ENCODE measurements at places on chromosomes 3 and 15.

DNA sequence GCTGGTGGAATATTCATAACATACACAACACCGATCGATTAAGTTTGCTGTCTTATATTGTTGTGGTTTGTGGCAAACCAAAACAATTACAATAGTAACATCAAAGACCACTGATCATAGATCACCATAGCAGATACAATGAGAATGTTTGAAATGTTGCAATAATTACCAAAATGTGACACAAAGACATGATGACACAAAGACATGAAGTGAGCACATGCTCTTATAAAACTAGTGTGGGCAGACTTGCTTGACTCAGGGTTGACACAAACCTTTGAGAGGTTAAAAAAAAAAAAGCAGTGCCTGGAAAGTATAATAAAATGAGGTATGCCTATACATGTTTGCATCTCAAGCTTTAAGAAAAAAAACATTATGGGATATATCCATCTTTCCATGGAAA lies 130.3 kb downstream of the NR1I2 start:
- DNase-seq = no peak

- no peak for DNase-seq
These were observed 202.7 kb upstream of the MLF1 start for GRCh38 chr3:158368271-158368670.

DNA sequence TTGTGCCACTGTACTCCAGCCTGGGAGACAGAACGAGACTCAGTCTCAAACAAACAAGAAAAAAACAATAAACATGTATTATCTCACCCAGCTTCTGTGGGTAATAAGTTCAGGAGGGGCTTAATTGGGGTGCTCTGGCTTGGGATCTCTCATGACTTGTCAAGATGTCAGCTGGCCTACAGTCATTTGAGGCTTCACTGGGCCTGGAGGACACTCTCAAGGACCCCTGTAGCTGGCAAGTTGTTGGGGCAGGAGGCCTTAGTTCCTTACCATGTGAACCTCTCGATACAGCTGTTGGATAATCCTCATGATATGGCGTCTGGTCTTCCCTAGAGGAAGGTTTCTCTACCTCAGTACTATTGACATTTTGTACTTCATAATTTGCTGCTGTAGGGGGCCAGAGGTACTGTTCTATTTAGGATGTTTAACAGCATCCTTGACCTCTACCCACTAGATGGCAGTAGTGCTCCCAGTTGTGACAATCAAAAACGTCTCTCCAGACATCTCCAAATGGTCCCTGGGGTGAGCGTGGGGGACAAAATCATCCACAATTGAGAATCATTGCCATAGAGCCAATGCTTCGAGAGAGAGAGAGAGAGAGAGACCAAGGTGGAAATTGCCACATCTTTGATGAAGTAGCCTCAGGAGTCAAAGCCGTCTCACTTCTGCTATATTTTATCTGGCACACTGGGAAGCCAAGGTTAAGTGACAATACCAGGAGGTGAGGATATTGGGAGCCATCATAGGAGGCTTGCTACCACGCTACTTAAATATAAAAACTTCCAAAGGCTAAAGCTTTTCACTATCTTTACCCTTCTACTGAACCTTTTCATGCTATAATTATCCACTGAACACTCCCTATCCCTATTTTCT lies 23.9 kb upstream of the SLTM start:
- DNase-seq = peak; percentile 78

DNA sequence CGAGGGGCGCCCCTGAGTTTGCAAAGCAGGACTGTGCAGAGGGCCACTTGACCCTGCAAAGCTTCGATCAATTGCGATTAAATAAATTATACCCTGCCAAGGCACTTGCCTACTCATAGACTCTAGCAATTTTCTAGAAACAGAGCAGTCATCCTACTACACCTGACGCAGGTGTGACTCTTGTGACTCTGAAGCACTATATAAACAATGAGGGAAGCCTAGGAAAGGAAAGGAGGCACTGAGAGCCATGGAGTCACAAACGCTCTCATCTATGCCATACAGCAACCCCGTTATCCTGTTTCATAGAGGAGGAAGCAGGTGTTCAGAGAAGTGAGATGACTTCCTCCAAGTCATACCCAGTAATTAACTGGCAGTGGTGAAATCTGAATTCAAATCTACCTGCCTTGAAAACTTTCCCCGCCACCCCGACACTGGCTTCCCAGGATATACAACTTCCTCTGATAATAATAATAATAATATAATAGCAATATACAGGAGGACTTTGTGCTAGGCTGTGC lies 14.4 kb downstream of the ARHGEF3 start:
- no peak for DNase-seq

DNA sequence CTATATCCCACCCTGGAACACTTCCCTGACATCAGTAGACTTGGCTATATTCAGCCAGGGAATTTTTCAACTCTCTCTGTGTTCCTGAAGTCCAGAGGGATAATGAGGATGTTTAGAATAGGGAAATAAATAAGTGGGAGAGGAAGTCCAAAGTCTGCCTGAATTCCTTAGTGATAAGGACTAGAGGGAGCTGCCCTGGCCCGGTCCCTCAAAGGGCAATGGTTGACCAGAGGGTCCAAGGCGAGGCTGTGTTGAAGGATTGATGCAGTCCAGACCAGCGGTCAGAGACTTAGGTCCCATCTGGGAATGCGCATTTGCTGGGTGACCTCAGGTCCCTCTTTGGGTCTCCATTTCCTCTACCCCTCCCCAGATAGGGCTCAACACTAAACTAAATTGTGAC lies 7.9 kb downstream of the VIPR1 start:
- DNase-seq = no peak

DNA sequence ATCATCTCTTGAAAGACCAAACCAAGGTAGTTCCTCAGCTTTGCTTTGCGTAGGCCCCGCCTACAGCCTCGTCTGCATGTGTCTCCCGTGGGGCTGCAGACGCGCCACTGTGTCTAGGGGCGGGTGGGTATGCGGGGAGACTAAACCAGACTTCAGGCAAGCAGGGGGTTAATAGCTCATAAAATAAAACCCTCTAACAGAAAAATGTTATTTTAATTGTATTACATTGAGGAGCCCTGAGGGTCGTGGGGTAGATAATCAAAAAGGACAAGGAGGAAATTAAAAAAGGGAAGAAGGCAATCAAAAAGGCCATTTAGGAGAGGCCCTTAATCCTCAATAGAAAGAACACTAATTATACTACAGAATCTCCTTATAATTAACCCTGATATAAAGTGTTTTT lies 247.6 kb upstream of the ICE2 start:
- DNase-seq = no peak

GRCh38 chr3:49775538-49775937 lies 10.8 kb downstream of the IP6K1 start:
- no peak for DNase-seq

DNA sequence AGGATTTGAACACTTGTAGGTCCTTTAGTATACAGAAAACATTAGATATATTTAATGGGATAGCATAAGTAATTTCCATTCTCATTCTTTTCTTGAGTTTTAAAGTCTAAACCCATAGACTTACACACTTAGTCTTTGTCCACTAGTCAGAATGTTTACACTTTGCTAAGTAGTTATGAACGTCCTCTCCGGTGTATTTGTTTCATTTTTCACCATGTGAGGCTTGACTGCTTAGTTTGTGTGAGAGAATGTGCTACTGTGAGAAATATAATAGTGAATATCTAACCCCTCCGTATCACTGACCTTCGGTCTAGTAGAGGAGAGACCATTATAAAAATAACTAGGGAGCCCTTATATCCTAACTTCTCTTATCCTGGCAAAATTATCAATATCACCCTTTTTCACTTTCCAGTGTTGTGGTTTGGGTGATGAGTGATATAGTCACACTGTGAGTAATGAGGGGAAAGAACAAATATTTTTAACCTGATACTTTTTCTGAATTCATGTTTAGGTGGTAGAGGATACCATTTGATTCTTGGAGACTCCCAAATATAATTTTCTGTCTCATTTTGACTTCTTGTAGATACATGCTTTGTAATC lies 122.4 kb downstream of the UBE2E2 start:
- DNase-seq = no peak

DNA sequence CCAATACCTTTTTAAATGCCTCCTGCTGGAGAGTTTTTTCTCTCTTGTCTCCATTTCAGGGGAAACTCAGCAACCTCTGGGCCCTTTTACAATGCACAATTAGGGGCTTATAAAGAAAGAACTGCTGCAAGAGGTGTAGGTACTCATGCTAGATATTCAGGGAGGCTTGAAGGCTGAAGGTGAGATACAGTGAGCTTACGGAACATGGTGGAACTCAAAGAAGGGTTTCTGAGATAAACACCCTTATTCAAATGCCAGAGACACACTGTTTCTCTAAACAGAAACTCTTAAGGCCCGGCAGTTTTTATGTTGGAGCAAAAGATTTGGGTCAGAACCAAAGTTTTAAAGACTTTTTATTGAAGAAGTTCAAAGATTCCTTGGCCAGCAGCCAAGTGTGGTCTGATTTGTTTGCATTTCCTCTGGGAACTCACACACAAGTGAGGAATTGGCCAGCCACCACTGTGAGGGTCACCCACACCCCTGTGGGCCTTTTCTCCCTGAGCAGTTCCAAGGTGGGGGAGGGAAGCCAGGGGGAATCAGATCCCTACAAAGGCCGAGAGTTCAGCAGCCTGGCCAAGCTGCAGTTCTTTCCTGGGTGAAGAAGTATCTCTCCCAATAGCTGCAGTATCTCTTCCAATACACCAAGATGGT lies 47.8 kb downstream of the TNFAIP8L3 start:
- DNase-seq = no peak

- DNase-seq = no peak
These were observed 87.8 kb downstream of the CHL1 start for GRCh38 chr3:284322-284721.

GRCh38 chr3:149977386-149977785 lies 6.7 kb upstream of the PFN2 start:
- DNase-seq = no peak

DNA sequence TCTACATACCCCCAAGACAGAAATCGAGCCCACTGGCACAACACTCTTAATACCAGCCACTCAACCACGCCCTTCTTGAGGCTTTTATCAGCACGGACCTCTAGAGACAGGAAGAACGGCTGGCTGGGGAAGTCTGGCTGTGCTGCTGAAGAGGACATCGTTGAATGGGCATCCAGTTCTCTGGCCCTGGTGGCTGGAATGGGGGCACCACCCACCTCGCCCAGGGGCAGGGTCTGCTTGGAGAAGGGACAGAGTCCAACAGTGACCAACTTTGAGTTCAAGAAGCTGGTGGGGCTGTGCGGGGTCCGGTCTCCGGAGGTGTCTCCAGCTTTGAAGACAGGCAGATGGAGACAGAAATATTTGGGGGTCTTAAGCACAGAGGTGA lies 77.5 kb downstream of the ATP10A start:
- no peak for DNase-seq

DNA sequence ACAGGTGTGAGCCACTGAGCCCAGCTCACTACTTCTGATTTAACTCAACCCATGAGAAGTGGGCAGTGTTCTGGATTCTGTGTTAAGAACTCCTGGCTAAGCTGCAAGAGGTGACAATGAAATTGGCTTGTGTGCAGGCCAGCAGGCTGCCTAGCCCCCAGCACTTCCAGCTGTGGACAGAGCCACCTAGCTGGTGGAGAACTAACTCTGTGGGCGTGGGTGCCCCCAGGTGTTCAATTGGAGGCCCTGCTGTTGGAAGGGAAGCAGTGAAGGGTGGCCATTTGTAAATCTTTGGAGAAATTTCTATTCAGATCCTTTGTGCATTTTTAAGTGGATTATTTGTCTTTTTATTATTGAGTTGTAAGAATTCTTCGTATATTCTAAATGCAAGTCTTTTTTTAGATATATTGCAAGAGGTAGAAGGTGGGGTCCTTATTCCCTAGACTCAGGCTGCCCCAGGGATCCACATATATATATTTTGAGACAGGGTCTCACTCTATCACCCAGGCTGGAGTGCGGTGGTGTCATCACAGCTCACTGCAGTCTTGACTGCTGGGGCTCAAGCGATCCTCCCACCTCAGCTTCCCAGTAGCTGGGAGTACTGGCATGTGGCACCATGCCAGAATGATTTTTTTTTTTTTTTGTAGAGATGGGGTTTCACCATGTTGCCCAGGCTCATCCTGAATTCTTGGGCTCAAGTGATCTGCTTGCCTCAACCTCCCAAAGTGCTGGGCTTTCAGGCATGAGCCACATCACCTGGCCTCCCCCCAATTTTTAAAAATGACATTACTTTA lies 7.2 kb upstream of the SCAMP5 start:
- DNase-seq = no peak

DNA sequence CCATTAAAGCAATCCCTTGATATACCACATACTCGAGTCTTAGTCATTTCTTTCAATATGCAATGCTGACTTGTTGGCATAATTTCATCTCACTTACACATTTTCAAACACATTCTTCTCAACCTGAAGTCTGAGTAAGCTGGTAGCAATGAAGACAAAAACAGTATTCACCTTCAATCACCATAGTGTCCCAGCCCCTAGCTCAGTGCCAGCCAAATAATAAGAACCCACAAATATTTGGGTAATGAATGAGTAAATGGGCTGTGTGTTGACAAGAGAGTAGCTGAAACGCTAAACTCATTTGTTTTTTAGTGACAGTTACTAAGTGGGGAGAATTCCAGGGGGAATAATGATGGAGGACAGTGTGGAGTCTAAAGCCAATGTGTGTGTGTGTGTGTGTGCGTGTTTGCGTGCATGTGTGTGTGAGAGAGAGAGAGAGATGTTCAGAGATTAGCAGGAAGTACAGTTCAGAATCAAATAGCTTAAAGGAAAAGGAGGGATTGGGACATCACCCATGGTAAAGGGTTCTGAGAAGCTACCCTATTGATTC lies 165.7 kb downstream of the GAP43 start:
- no peak for DNase-seq

GRCh38 chr3:58411036-58411435 lies 22.6 kb downstream of the PDHB start:
- DNase-seq = no peak

- no peak for DNase-seq
These were observed 18.9 kb downstream of the SCN5A start for GRCh38 chr3:38630606-38631005.

- DNase-seq = no peak
These were observed 140.5 kb upstream of the MLF1 start for GRCh38 chr3:158430448-158430847.

GRCh38 chr15:63553388-63553791 lies 43.8 kb upstream of the FBXL22 start:
- no peak for DNase-seq

- DNase-seq = no peak
These were observed 116.6 kb downstream of the TOP2B start for GRCh38 chr3:25547943-25548674.

All from stimulated activated CD4-positive, alpha-beta T cell treated with anti-CD3 and anti-CD28 coated beads, Interleukin-12 subunit alpha, Interleukin-12 subunit beta, amount 100 ng/mL, for 48 hours (primary cell).